HS-27A (cell line): ENCODE measurements at places on chromosomes 2 and 18.
A peak's percentile ranks its signal among the peaks of the same experiment; 100 is the strongest.

GRCh38 chr2:19675856-19676460 lies 225.8 kb downstream of the TTC32 start:
- DNase-seq = no peak

DNA sequence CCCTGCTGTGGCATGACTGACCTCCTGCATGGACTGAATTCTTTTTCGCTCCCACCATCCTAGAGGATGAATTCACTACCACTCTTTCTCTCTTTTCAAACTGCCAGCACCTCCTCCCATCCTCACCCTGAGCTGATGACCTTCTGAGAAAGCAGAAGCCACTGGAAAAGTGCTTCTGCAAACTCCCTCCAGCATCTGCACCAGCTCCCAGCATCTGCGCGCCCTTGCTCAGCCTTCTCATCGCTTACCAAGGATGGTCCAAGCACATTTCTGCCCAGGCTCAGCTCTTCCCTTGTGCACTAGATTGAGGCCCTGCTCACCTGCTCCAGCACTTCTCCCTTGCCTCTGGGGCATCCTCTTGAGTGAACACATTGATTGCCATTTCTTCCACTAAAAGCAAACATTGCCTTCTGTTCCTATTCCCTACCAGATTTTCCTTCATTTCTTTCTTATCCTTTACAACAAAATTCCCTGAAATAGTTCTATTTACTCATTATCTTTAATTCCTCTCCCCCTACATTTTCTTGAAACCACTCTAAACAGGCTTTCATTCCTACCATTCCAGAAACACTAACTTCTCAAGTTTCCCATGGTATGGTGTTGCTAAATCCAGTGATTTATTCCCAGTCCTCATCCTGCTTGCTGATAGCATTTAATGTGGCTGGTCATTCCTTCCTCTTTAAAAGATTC lies 42.7 kb upstream of the IL1RL1 start:
- no peak for DNase-seq

DNA sequence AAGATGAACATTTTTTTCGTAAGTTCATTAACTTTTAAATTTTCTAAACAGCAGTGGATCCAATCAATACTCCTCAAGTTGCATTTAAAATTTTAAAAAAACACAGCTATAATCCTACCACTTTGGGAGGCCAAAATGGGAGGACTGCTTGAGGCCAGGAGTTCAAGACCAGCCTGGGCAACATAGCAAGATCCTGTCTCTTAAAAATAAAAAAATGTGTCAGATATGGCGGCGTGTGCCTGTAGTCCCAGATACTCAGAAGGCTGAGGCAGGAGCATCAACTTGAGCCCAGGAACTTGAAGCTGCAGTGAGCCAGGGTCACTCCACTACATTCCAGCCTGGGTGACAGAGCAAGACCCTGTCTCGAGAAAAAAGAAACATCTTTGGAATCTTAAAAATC lies 59.8 kb upstream of the RNU4ATAC start:
- DNase-seq = no peak

GRCh38 chr2:74952575-74952974 lies 5.9 kb upstream of the POLE4 start:
- DNase-seq = no peak

DNA sequence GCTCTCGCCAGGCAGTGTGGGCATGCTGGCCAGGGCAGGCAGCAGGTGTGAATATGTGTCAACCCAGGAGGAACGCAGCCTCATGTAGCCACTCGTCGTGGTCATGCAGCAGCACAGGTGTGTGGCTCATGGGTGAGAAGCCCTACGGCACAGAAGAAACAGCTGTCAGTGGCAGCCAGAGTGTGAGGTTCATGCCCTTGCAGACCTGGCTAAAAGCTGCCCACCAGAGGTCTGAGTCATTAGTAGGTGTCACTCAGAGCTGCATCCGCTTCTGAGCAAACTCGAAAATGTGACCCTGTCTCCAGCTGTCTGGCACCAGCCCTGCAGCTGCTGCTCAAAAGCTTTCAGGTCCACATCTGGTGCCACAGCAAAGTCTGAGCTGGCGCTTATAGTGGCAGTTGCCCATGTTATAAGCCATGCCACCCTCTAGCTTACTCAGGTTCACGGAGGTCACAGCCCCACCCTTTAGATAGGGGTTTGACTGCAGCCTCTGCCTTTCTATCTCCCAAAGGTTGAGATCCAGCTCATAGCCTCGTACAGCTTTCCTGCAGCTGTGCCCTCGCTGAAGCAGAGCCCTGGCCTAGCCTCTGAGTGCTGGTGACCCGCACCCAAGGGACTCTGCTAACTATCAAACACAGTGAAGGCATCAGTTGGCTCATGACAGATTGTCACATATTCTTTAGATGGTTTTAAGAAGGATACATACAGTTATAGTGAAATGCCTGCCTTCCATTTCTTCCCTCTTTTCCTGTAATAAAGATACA lies 195.0 kb downstream of the CCDC102B start:
- DNase-seq = no peak

GRCh38 chr2:47067788-47068407 lies 87.2 kb downstream of the STPG4 start:
- no peak for DNase-seq

- DNase-seq = no peak
Observed at GRCh38 chr2:76667821-76668271, 854.3 kb downstream of the LRRTM4 start.

- DNase-seq = no peak
Observed at GRCh38 chr2:123723706-123724105, 301.4 kb upstream of the CNTNAP5 start.

GRCh38 chr2:80168037-80168436 lies 136.5 kb downstream of the LRRTM1 start:
- no peak for DNase-seq

DNA sequence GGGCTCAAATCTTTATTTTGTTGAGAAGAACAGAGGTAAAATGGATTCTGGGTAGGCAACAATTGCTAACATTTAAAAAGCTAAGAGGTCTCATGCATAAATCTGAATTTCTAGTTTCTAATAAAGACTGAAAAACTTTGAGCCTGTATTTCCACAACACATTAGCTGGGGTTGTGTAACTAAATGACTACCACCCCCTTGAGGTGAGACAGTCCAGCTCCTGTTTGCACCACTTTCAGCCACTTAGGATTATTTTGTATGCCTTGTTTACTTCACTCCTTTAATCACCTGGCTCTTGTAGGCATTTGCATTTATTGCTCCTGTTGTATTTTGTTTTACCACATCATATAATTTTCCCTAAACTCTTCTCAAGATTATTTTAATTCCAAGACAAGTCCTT lies 376.6 kb downstream of the PTH2R start:
- DNase-seq = no peak

- no peak for DNase-seq
Observed at GRCh38 chr2:31337197-31337596, 77.3 kb downstream of the XDH start.

DNA sequence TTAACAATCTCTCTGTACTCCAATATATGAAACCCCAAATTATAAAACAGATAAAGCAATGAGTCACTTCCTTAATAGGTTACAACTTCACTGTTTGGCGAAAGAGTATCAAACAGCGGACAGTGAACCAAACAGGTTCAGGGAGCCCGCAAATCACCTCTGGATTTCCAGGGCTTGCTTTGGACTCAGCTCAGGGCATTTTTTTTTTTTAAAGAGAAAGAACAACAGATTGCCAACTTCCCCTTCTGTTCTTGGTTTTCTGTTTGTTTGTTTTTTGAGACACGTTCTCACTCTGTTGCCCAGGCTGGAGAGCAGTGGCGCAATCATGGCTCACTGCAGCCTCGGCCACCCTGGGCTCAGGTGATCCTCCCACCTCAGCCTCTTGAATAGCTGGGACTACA lies 52.7 kb downstream of the ABCB11 start:
- no peak for DNase-seq

GRCh38 chr18:32478807-32479206 lies 8.1 kb upstream of the GAREM1 start:
- no peak for DNase-seq

GRCh38 chr2:35000453-35000852 lies 1355.1 kb upstream of the CRIM1 start:
- no peak for DNase-seq

DNA sequence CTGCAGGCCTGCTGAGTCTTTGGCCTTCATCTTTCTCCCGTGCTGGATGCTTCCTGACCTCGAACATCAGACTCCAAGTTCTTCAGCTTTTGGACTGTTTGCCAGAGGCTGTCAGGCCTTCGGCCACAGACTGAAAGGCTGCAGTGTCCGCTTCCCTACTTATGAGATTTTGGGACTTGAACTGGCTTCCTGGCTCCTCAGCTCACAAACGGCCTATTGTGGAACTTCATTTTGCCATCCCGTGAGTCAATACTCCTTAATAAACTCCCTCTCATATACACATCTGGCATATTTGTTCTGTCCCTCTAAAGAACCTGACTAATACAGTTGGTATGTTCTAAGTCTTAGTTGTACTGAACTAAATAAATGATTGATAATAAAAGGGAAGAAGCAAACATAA lies 702.8 kb upstream of the LINC00305 start:
- no peak for DNase-seq

DNA sequence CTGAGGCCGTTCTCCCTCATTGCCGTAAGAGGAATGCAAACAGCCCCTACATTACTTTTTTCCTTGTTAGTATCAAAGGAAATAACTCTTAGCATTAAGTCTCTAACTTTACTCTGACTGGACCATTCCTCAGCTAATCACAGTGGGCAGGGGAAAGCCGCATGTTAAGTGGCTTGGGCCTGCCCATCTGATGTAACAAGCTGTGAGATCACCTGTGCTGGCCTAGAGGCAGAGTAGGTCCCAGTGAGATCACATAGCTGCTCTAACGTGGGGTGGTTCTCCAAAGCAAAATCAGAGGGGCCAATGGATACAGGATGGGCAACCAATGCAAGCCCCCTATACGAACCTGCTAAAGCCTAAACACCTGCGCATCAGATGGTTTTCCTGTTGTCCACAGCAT lies 5.9 kb upstream of the MOCOS start:
- no peak for DNase-seq

GRCh38 chr2:145751629-145752028 lies 1231.7 kb upstream of the ZEB2 start:
- peak; percentile 59 for DNase-seq

DNA sequence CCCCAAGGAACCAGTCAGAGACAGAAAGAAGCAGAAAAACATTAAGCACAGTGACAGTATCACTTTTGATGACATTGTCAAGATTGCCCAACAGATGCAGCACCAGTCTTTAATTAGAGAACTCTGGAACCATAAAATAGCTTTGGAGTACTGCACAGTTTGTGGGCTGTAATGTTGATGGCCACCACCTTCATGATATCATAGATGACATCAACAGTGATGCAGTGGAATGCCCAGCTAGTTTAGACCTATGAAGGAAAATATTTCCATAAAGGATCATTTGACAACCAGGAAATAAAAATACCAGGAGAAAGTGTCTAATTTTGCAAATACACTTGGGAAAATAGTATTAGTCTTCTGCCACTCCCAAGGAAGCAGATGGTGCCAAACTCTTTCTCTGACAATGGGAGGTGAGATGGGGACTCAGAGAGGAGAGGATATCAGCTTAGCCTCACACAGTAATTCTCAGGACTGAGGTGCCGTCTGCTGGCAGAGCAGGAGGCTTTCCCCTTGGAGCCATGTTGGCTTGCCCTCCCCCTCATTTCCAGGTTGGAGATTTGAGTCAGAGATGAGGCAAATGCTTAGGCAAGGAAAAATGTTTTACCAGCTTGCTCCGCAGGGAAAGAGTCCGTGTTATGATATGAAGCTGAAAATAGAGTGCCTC lies 107.5 kb upstream of the CELF4 start:
- DNase-seq = no peak

- peak; percentile 9 for DNase-seq
Observed at GRCh38 chr2:1049691-1050090, 99.0 kb downstream of the SNTG2 start.

GRCh38 chr2:64249426-64249825 lies 105.2 kb upstream of the PELI1 start:
- no peak for DNase-seq

DNA sequence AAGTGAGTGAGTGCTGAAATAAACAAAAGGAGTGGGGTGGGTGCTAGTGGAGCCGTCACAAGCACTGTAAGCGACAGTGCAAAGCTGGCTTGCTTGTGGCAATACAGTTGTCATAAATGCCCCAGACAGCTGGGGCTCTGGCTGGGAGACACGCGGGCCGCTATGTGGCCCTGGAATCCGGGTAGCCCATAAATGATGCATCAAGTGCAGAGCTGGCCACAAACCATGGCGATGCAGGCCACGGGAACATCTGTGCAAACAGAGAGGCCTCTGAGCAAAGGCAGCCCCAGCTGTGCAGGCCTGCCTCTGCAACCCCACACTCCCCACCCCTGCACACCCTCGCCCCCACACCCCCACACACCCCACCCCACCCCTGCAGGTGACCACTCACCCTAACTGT lies 349.2 kb upstream of the ID2 start:
- DNase-seq = no peak

- no peak for DNase-seq
Observed at GRCh38 chr2:171289316-171289715, 128.6 kb upstream of the TLK1 start.

DNA sequence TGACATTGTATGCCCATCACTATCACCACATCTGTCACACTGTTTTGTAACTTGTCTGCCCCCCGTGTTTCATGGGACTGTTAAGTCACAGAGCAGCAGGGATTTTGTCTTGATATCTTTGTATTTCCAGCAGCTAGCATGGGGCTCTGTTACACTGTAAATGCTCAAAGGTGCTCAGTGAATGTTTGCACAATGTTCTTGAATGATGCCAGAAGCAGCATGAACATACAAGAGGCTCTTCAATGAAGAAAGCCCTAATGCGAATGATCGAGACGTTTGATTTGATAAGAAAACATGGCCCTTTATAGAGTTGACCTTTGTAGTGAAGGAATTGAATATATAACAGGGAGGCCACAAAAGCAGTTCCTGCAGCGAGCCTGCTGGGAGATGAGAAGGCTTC lies 120.9 kb upstream of the TTC39C start:
- DNase-seq = no peak

DNA sequence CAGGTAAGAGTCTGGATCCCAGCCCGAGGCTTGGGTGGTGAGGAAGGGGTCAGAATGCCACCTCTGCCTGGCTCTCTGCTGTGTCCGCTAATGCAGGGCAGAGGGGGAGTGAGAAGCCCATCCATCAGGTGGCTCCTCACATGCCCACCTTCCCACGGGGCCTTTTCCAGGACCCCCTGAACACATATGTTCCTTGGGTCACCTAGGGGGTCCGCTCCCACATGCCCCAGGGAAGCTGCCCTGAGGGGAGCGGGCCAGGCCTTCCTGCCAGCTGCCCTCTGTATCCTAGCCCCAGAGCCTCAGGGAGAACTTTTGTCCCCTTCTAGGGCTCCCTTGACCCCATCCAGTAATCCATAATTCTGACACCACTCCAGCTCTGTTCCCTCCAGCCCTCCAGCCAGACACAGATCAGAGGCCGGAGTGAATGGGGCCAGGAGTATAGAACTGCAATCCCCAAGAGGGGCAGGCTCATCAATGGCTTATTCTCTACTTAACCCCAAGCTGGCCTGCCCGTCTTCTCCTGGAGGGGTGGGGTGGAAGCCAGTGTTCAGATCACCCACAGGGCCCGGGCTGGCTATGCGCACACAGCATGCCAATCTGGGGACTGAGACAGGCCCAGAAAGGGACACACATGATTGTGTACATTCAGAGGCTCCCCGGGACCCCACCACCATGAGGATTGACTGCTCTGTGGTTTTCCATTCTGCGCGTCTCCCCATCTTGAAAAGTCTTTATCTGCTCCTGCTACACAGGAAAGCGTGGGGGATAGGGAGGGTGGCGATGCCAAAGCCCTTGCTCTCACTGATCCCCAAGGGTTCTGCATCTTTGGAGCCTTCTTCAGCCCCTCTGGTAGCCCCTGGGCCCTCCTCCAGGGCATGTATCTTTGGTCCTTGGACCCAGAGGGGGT lies 1.1 kb downstream of the EMILIN1 start:
- no peak for DNase-seq
